Adrenal gland (tissue), 19 donors: ENCODE measurements at places on chromosomes 1 and 21.

DNA sequence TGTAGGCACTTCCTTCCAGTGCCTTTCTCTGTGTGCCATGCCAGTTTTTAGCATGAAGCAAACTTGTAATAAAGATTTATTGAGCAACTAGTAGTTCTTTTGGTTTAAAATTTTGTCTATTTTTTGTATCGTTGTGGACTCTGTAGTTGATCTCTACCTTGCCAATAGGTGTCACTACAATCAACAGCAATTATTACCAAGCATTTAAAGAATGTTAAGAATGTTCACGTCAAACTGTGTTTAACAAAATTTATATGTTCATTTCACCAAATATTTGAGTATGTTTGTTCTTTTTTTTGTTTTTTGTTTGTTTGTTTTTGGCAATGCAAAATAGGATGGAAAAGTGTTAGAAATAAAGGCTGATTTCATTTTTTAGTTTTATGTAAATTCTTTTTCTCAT is 208.1 kb downstream of the PATJ start:
- no peak for DNase-seq

DNA sequence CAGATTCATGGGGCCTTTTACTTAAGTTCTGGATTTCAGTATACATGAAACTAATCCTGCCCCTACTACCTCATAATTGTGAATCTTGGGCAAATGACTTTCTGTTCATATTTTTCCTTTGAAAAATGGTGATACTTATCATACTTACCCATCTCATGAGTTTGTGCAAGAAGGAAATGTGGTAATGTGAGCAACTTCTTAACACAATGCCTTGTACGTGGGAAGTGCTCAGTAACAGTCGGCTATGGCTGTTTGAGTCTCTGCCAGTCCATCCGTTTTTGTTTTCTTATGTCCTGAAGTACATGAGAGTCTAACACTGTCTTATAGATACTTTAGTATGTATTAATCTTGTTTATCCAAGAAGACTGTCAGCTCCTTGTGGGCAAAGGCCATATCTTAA is 86.5 kb downstream of the PATJ start:
- no peak for DNase-seq

DNA sequence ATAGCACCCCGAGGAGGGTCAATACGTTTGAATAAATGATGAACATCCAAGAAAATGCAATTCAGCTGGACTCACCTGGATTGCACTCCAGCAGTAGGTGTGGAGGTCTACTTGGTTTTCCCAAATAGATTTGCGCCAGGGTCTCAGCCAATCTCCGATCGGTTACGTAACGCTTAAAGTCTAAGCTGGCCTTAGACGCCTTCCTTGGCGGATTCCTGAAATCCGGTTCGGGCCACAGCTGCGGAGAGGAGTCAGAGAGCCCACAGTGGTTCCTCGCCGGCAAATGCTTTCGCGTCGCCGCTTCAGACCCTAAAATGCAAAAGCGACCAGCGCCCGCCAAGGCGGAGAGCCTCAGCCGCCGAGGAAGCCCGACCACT is 322 bp downstream of the TFB2M start:
- DNase-seq: no peak

GRCh38 chr1:171780583-171781175 is 781 bp upstream of the METTL13 start:
- DNase-seq: peak; percentile 32

GRCh38 chr1:157137408-157138219 is 581 bp downstream of the ETV3 start:
- peak; percentile 31 for DNase-seq

DNA sequence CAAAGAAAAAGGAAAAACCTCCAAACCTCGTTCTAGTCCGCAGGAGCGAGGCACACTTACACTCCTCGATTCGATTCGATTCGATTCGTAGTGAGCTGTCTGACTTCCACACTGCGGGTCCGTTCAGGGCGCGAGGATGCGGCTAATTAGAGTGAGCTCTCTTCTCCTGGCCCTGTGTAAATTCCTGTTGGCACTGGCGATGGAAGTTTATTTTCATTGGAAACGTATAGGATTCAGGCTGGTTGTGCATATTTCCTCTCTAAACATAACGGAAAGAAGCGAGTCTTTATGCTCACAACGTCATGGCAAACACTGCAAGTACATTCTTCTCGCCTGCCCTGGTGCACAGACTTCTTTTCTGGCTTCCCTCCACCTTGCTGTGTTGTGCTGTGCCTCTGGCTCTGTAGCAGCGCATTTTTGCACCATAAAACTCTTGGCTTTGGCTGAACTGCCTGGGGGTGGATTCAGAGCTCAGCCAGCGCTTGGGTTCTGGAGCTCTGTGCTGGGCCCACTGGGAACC is 2.7 kb downstream of the HUNK start:
- DNase-seq: no peak
